ENCODE measurements at places on chromosomes 12 and 14. TPM values are rescaled to one million over a fixed set of nuclear protein-coding genes. Genes with fewer than 3 reads are reported as not detected.

DNA sequence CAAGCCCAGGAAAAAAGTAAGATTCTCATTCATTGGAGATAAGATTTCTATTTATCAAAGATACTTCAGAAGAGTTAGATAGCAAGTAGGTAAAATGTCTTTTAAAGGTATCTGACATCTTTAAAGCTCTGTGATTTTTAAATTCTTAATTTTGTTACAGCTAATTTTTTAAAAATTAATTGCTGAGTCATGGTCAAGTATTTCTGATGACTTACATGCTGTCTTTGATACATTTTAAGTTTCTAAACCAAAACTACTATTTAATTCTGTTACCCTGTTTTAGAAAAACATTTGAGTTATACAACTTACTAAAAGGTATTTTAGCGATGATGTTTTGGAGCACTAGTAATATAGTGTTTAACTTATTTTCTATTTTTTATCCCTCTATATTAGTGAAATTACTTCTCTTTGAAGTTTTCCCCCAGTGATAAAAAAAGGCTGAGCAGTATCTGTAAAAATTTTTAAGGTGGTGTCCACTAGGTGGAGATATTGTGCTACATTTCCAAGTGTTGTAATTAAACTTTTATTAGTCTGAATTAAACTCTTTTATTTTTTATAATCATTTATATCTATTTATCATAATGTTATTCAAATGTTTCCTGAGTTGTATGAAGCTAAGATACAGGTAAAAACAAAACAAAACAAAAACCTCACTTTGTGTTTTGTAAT, 11.5 kb downstream of the ALG10 start:
- no peak for DNase-seq

Gene RTL1
- total RNA-seq: 0.03 TPM

DNA sequence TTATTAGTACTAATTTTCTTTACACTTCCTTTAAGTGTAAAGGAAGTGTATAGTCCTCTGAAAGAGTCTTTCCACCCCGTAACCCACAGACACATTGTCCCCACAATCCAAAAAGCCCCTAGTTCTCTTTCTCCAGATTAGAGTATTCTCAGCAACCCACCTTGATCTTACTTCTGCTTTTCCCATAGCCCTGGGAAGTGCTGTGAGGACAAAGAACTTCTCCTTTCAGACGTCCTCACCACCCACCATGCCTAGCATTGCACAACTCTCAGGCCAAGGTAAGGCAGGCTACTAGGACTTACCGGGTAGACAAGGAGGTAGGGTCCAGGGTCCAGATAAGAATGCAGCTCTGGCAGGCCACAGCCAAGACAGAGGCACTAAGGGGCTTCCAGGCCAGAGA, 7.4 kb downstream of the AAAS start:
- DNase-seq: no peak

GRCh38 chr12:28512406-28512805, 322.1 kb downstream of the CCDC91 start:
- DNase-seq: no peak

GRCh38 chr12:3745152-3745551, 7.8 kb downstream of the CRACR2A start:
- no peak for DNase-seq

Gene A2M
- 275 TPM for total RNA-seq

- DNase-seq: no peak
Observed at GRCh38 chr12:80470403-80470802, 26.4 kb downstream of the PTPRQ start.

DNA sequence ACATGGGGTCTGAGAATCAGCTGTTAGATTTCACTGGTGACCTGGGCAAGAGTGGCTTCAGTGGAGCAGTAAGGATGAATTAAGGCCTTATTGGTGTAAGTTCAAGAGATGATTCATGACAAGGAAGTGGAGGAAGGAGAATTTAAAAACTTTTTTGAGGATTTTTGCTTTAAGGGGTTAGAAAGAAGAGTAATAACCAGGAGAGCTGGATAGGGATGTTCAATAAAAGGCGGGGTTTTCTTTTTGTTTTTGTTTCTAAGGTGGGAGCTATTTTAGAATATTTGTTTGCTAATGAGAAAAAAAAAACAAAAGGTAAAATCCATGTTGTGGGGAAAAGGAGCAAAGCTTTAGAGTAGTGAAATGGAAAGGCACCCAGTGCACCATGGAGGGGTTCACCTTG, 15.2 kb upstream of the TUBA1B start:
- DNase-seq: no peak

Gene ACTN1
- total RNA-seq: 41.4 TPM

Gene TGM1
- total RNA-seq: 1.2 TPM

Gene OR4L1
- not detected for total RNA-seq

Gene SLC39A2
- total RNA-seq: not detected

DNA sequence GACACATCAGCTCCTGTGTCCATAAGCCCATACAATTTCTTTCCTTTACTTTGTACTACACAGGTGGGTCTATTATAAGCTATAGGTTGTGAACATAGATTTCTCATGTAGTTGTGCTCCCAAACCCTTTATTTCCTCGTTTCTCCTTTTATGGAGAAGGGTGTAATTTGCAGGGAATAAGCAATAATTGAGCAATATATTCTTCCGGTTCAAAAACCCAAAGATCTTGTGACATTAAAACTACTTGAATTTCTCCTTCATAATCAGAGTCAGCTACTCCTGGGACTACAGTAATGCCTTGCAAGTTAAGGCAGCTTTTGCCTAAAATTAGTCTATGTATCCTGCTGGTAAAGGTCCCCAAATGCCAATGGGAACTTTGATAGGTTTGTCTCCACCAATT, 19.1 kb upstream of the MAPKAPK5 start:
- DNase-seq: no peak

DNA sequence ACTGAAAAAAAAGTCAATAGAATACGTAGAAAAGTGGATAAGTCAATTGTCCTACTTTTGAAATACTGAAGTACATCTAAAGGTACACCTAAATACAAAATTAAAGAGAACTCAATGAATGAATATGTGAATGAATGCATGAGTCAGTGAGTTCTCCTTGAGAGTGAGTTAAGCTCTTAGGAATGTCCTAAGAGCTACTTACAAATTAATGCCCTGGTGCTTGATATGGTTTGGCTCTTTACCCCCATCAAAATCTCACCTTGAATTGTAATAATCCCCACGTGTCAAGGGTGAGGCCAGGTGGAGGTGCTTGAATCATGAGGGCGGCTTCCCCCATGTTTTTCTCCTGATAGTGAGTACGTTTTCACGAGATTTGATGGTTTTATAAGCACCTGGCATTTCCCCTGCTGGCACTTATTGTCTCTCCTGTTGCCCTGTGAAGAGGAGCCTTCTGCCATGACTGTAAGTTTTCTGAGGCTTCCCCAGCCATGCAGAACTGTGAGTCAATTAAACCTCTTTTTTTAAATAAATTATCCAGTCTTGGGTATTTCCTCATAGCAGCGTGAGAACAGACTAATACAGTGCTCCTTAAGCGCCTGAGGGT, 192.2 kb upstream of the ARHGAP5 start:
- DNase-seq: no peak

- DNase-seq: no peak
Observed at GRCh38 chr12:120833849-120834248, 70.3 kb downstream of the SPPL3 start.

DNA sequence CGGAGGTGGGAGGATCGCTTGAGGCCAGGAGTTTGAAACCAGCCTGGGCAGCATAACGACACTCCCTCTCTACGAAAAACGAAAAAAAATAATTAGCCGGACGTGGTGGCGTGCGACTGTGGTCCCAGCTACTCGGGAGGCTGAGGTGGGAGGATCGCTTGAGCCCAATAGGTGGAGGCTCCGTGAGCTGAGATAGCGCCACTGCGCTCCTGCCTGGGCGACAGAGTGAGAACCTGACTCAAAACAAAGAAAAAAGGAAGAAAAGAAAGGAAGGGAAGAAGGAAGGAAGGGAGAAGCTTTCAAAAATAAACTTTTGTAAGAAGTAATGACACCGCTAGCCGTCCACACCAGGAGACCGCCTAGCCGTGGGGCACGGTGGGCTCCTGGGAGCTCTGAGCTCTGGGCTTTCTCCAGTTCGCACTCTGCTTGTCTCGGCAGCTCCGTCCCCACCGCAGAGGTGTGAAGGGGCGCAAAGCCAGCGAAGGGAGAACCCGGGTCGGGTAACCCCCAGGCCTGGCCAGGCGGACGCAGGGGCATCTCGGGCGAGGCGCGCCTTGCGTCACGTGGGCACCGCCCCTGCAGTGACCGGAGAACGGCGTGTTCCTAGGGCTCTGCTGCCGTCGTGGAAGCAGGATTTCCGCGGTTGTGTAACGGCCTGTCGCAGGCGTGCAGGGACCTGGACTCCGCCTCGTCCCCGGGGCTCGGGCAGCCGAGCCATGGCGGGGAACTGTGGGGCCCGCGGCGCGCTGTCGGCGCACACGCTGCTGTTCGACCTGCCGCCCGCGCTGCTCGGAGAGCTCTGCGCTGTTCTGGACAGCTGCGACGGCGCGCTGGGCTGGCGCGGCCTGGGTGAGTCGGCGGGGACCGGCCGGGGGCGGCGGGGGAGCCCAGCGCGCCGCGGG, at the start of gene IRAK3:
IRAK3 (plus strand) TSS at position 631 of the 902 bp plus-strand sequence; CDS start at position 717, 86 bp downstream.
- DNase-seq: peak; percentile 57

DNA sequence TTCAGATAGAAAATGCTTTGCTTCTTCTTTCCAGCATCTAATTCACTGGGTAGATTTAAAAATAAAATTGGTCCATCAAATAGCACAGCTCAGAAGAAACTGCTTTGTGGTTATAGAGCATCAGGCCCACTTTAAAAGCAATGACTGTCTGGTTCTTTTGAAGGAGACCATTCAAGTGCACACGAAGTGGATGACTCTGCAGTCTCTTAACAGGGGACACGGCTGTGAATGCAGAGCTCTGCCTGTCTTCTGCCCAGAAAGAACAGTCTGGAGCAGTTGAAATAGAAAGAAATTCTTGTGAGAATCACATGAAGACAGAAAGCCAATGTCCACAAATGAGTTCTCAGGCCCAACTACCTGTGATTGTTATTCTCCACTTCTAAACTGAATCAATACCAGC, 138.7 kb upstream of the PLEKHA5 start:
- no peak for DNase-seq

GRCh38 chr12:53201177-53201541, 5.9 kb downstream of the ITGB7 start:
- no peak for DNase-seq

Gene EXOC3L4
- 1.4 TPM for total RNA-seq

- DNase-seq: no peak
Observed at GRCh38 chr14:100394886-100395672, 71.9 kb downstream of the SLC25A47 start.

Gene COCH
- total RNA-seq: 28.5 TPM

DNA sequence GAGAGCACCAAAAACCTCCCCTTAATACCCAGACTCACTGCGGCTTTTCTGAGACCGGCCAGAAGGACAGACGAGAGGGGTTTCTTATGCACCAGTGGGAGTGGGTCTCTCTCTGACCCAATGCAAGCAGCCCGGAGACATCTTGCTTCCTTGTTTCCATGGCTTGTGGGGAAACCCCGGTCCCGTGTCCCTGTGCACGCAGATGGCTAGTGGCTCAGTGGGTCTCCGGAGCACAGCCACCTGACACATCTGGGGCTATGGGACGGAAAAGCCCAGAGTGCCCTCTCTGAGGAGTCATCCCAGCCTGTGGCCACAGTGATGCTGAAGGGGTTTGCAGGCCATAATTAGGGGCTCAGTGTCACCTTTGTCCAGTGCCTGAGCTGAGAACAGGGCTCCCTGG, 197.6 kb downstream of the PHETA1 start:
- no peak for DNase-seq

GRCh38 chr12:88518863-88519403, 61.3 kb downstream of the KITLG start:
- no peak for DNase-seq

DNA sequence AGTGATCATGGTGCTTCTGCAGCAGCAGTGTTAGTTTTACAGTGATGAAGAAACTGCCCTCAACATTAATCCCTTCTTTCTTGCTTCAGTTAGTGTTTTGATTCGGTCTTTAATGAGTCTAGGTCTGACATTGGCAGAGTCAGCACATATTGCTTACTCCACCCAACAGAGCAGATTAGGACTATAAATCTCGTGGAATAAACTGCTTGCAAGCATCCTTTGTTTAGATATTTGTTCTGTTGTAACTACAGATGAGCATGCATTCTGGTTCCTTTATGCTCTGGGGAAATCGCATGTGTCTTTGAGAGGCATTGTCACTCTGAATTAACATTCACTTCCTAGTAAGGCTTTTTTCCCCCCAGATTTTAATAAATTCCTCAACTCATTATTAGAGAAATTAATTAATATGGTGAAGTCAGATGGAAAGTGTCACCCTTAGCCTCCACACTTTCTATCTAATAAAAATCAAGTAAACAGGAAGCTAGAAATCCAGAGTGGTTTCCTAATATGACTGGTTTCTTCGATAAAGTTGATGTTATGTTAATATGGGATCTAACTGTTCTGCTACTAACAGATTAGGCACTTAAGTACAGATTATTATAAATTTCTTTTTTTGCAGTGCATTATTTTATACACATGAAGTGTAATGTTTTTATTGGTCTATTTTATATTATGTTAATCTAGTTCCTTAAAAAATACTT, 86.2 kb upstream of the SSTR1 start:
- DNase-seq: no peak

DNA sequence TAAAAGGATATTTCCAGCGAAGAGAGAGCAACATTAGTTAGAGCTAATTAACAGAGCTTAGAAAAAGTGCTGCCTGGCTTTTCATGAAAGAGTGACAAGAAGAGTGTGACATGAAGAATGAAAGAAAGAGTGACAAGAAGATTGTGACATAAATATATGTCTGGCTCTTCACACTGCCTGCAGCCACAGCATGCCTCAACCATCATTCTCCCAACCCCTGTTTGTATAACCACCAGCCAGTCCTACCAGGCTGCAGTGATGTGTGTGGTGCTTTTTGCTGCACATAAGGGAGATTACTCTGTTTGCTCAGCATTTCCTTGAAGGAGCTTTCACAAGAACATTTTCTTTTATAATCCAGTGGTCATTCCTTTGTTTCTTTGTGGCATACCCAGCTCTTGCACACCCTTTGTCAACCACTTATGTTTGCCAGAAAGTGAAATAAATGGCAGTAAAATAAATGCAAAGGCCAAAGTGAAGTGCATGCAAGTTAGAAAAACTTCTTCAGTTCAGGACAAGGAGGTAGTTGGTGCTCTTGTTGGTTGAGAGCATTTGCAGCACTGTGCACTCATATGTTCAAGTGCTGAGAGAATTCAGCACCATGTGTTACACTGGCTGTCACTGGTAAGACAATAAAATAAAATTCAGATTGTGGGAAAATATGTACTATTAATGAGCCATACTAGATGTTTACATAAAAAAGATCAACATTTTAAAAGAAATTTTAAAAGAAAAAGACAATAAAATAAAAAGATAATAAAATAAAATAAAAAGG, 50.6 kb downstream of the KIF21A start:
- DNase-seq: no peak

- peak; percentile 84 for DNase-seq
Observed at GRCh38 chr14:24080888-24081738, 9.8 kb downstream of the CPNE6 start.
